ENCODE measurements at places on chromosomes 1 and 21.

DNA sequence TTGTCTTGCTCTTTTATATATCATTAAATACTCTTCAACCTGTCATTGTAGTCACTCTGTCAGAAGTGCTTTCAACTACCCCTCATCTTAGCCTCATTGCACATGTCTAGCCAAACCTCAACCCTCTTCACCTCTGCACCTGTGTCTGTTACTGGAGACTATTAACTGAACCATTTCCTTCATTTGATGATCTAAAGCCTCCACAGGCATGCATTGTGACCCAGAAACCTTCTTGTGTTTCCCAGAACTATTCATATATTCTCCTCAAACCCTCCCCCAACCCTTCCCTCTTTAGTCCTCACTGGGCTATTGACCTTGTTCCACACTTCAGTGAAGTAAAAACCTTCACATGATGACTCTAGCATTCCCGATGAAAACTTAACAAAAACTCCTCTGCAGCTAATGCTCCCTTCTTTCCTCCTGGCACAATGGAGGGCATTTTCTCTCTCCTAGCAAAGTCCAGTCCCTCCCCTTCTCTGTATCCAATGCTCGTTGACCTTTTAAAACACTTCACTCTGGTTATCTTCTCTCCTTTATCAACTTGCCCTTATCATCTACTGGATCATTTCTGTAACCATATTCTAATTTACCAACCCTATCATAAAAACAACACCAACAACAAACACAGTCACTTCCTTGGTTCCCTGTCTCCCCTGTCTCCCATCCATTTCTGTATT lies 86.1 kb downstream of the BACH1 start:
- DNase-seq: no peak

- peak; percentile 62 for DNase-seq
These were observed 39.8 kb upstream of the RAB4A start for GRCh38 chr1:229230893-229231753.

DNA sequence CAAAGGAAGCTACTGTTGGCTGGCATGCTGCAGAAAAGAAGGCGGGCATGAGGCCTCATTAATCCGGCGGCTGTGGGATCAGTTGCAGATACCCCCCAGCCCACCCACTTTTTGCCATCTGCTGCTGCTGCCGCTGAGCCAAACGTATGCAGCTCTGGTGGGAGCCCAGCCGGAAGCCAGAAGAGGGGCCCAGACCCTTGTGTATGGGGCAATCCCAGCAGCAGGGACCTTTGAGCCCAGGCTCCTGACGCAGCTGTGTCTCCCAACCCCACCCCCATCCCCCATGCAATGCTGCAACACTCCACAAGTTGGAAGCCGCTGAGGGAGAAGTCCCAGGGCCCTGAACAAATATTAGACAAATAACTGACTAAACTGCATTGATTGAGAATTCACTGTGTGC lies 106.0 kb downstream of the ELAVL4 start:
- DNase-seq: no peak

DNA sequence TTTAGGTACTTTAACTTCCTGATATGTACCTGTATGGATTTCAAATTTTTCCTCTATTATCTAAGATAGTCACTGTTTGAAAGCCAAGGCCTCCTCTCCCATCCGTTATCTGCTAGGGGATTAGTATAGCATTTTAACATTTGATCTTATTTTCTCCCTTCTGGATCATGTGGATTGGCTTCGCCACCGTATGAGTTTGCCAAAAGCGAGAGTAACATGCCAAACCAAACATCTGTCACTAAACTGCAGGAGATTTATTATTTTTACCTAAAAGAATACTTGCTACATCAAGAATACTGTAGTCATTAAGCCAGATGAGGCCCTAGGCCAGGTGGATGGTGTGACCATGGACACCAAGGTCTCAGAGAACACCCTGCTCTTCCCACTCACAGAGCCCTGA lies 28.5 kb upstream of the EEIG2 start:
- DNase-seq: no peak

DNA sequence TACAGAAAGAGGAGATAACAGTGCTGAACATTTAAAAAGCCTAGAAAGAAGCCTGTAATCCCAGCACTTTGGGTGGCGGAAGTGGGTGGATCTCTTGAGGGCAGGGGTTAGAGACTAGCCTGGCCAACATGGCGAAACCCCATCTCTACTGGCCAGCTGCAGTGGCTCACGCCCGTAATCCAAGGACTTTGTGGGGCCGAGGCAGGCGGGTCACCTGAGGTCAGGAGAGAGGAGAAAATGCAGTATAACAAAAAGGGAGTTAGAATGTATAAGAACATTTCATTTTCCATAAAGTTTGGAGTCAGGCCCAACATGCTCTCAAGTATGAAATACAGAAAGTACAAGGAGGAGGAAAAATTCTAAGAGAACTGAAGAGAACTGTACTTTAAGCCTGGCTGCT lies 134.5 kb downstream of the SMYD3 start:
- no peak for DNase-seq

DNA sequence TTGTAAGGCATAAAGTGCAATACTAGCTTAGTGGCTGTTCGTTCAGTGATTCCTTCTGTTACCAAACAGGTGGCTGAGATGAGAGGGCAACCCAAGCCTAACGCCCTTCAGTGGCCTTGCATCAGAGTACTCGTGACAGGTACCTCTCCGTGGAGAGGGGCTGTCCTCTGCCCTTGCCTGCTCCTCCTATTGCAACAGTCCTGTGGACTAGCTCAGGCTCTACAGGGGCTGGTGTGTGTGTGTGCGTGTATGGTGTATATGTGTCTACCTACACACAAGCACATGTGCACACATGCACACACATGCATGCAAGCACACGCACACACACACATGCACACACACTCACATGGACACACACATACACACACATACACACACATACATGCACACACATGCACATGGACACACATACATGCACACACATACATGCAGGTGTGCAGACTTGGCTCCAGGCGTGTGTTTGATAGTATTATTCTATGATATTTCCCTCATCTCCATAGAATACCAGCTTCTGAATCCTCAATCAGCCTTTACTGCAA lies 15.1 kb downstream of the TFF3 start:
- DNase-seq: no peak

GRCh38 chr1:12618661-12618964 lies 603 bp upstream of the DHRS3 start:
- no peak for DNase-seq

DNA sequence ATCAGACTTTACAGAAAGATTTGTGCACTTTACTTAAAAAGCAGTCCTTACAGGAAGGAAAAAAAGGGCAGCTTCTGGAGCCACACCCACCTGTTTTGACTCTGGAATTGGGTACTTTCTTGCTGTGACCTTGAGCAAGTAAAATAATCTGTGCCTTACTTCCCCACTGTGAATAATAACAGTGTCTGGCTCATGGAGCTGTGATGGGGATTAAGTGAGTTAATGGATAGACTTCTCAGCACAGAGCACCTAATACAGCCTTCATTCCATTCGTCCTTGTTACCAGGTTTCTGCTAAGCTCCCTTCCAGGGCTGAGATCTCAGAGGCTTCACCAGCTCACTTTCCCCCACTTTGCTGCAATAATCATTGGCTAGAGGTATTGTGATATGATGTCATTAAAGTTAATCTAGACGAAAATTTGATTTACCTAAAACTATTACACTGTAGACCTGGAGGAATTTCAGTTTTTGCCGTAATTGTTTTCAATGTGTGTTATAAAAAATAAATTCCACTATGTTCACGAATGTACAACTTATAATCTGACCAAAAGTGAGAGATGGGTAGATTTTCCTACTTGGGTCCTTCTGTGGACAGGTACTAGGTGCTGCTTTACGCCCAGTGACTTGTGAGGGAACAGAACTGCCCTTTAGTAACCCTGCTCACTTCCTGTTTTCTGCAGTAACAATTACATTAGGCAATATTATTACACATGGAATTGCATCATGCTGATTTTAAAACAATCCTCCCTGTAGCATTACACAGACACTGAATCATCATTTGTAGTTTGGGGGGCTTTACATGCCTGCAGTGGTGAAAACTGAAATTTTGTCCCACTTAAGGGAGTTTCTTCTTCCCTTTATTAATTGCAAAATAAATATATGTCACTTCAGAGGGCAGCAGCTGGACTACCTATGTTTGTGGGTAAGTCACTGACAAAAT lies 19.7 kb upstream of the ABCG1 start:
- no peak for DNase-seq

- DNase-seq: no peak
These were observed 29.7 kb upstream of the FMOD start for GRCh38 chr1:203380420-203381150.

GRCh38 chr1:55257958-55258357 lies 42.8 kb upstream of the USP24 start:
- no peak for DNase-seq

GRCh38 chr1:202844259-202844658 lies 33.5 kb downstream of the PCAT6 start:
- no peak for DNase-seq

GRCh38 chr1:58964880-58965279 lies 181.0 kb upstream of the JUN start:
- DNase-seq: no peak

- DNase-seq: no peak
These were observed 10.1 kb upstream of the BMP8A start for GRCh38 chr1:39481289-39481688.

DNA sequence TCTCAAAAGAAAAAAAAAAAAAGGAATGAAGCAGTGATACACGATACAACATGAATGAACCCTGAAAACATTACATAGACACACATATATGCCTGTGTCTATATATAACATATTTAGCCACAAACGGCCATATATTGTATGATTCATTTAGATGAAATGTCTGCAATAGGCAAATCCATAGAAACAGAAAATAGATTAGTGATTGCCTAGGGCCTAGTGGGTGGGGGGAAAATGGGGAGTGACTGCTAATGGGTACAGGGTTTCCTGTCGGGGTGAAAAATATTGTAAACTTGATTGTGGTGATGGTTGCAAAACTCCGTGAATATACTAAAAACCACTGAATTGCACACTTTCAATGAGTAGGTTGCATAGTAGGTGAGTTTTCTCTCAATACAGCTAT lies 6.0 kb upstream of the H6PD start:
- no peak for DNase-seq

GRCh38 chr1:247357052-247357780 lies 25.5 kb upstream of the ZNF496 start:
- DNase-seq: no peak

DNA sequence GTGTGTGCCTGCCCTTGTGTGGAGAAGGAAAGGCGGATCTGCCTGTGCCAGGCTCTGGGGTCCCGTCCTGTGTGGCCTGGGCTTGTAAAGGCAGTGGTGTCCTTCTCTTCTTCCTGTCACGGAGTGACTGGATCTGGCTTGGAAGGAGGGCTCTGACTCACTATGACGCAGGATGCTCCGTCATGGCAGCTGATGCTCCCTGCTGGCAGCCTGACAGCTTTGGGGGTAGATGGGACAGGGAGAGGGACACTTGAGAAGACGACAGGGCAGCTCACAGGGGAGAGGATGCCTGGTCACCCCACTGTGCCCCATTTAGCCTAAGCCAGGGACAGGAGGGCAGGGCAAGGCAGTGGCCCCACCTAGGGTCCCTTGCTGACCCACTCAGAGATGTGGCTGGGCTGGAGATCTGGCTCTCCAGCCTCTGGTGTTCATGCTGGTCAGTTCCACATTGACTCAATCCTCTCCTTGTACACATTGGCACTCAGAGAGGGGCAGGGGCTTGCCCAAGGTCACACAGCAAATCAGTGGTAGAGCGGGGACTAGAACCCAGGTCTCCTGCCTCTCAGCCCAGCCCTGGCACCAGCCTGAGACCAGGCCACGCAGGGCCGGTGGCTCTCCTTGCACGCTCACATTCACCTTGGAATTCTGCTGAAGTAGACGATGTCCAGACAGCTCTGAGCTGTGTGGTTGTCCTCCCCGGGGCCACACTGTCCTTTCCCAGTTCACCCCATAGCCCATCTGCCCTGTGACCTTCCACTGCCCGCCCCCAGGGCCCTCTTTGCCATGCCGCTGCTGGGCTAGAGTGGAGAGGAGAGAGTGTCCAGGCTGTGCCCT lies 2.8 kb upstream of the FAM131C start:
- DNase-seq: no peak

GRCh38 chr1:25786887-25787759 lies 12.9 kb upstream of the SELENON start:
- no peak for DNase-seq

DNA sequence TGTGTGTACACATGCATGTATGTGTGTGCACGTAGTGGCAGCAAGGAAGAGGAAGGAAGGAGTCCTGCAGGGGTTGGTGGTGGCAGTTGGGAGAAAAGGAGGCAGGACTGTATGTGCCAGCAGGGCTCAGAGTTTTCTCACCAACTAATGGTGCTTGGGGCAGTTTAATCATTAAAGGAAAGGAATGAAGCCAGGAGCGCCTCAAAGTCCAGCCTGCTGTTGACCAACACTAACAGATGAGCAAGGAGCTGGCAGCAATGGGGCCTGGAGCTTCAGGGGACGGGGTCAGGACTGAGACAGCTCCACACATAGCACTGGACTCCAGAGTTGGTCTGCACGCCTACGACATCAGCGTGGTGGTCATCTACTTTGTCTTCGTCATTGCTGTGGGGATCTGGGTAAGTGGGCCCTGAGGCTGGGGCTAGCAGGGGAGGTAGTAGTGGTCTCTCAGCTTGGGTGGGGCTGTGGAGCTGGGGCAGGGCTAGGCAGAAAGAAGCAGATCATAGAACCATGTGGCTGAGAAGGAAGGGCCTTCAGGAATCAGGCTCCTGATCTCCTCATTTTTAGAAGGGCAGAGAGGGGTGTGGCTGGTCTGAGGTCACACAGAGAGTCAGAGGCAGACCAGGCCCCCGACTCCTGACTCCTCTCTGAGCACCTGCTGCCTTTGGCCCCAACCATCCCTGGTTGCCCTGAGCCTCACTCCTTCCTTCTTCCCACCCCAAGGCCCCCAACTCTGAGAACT lies at the start of gene SLC5A9:
Gene SLC5A9, plus strand, starts transcription at position 216 of the 742 bp plus-strand sequence. Its CDS starts 21 bp downstream, at position 237.
- DNase-seq: no peak

GRCh38 chr1:82366689-82367088 lies 566.0 kb downstream of the ADGRL2 start:
- DNase-seq: no peak

- DNase-seq: no peak
These were observed 1065.6 kb downstream of the PLA2G4A start for GRCh38 chr1:187894349-187894748.

DNA sequence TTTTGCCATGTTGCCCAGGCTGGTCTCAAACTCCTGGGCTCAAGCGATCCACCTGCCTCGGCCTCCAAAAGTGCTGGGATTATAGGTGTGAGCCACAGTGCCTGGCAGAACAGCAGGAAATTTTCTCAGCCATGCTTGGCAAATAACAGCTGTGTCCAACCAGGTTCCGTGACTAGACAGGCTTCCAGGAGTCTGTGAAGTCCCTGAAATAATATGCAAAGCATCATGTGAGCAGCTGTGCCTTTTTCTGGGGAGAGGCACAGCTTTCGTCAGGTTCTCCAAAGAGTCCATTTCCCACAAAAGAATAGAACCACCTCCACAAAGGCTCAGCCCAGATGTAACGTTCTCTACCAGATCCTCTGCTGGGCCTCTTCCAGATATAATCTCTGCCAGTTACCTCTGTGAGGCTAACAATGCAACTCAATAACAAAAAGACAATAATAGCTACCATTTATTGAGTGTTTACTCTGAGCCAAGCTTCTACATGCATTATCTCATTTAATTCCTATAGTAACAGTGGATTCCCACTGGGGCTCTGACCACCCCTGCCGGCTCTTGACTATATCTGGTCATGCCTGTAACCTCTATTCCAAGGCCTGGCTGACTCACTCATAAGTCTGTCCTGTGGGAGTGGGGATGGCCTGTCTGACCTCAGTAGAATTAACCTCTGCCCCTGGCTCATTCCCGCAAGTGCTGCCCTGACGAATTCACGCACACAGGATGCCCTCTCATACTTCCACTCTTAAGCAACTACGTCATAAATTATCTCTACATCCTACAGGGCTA lies 4.0 kb upstream of the NKAIN1 start:
- no peak for DNase-seq

All from pons (tissue), 1 donor.